ENCODE measurements at places on chromosomes 13 and 19.

GRCh38 chr19:43910884-43911283, 24.2 kb downstream of the ZNF45 start:
- no peak for DNase-seq

DNA sequence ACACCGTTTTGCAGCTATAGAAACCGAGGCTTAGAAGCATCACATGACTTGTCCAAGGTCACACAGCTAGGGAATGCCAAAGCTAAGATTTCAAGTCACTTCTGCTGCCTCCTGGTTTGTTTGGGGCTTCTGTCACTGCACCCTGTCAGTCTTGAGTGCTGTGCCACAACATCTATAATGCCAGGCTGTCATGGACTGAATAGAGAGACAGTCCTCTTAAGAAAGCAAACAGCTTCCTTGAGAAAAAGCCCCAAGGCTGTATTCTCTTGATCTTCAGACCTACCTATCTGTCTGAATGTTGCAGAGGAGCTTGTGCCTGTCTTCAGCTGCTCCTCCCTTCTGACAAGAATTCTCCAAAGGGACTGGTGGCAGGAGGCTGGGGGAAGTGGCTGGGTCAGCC, 81.6 kb downstream of the OLFM4 start:
- no peak for DNase-seq

GRCh38 chr19:28864024-28864503, 348.9 kb downstream of the UQCRFS1 start:
- DNase-seq, result no peak

GRCh38 chr13:46578590-46578975, 25.6 kb downstream of the LRCH1 start:
- DNase-seq, result no peak
